Ovary (tissue), 10 donors: ENCODE measurements at places on chromosomes 7 and 10. TPM values are rescaled to one million over a fixed set of nuclear protein-coding genes. Genes with fewer than 3 reads are reported as not detected.

The FXYD4 gene
- not detected for polyA plus RNA-seq

DNA sequence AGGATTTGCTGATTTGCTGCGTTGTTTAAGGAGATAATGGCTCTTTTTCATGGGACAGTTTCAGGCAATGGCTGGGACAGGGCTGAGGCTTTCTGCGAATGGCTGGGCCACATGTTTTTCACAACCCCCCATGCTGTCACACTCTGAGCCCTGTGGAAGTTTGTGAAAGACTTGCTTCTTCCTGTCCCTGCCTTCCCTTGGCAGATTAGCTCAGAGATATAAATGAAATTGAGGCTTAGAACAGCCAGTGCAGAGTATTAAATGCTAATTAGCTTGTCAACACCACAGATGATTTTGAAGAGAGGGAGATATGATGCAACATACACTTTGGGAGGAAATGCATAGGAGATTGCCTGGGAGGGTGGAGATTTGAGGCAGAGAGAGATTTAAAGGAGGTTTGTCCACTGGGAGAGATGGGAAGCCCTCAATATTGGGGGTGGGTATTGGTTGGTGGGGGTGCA, 232.0 kb downstream of the SH2D4B start:
- no peak for DNase-seq
- H3K4me3 ChIP-seq = no peak overlapping the region
- H3K27ac ChIP-seq = no peak overlapping the region
- H3K36me3 ChIP-seq = no peaks in the 10 kb centered on the region

DNA sequence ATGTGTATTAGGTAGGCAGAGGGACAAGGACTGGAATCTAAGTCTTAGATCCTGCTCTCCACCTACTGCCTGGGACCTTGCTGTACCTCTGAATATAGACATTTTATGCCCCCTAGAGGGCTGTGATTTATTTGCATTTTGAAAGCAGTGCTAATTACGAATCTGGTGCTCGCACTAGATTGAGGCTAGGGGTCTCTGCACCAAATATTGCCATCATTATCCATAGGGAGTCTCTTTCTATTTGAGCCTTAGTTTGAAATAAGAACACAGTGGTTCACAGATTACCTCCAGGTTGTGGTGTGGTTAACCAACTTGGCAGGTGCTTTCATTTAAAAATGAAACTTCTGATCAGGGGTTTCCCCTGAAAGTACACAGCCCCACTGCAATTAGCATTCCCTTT, 41.8 kb downstream of the CNNM1 start:
- DNase-seq = no peak
- H3K4me3 ChIP-seq = no peak overlapping the region
- no peaks in the 10 kb centered on the region for H3K36me3 ChIP-seq
- H3K27ac ChIP-seq = no peak overlapping the region
- H3K4me1 ChIP-seq = no peaks in the 10 kb centered on the region

- H3K27me3 ChIP-seq = no peaks in the 10 kb centered on the region
- DNase-seq = no peak
- H3K4me3 ChIP-seq = no peak overlapping the region
- no peaks in the 10 kb centered on the region for H3K4me1 ChIP-seq
- H3K36me3 ChIP-seq = no peaks in the 10 kb centered on the region
Measured at GRCh38 chr7:148921806-148922205, 37.7 kb upstream of the EZH2 start.

GRCh38 chr7:25597946-25598345, 369.7 kb upstream of the NPVF start:
- no peaks in the 10 kb centered on the region for H3K36me3 ChIP-seq
- no peak overlapping the region for H3K4me3 ChIP-seq
- H3K4me1 ChIP-seq = no peaks in the 10 kb centered on the region
- DNase-seq = no peak

- H3K27me3 ChIP-seq = no peaks in the 10 kb centered on the region
- H3K36me3 ChIP-seq = no peaks in the 10 kb centered on the region
- DNase-seq = no peak
- no peak overlapping the region for H3K27ac ChIP-seq
Measured at GRCh38 chr10:64996886-64997285, 1475.7 kb downstream of the REEP3 start.

GRCh38 chr7:41559426-41559825, 143.5 kb downstream of the INHBA start:
- H3K4me3 ChIP-seq = no peak overlapping the region
- no peak overlapping the region for H3K27ac ChIP-seq
- no peaks in the 10 kb centered on the region for H3K27me3 ChIP-seq
- no peaks in the 10 kb centered on the region for H3K36me3 ChIP-seq
